H7 (cell line): ENCODE measurements at places on chromosomes 1 and 21. TPM values are rescaled to one million over a fixed set of nuclear protein-coding genes. Genes with fewer than 3 reads are reported as not detected.
A peak's percentile ranks its signal among the peaks of the same experiment; 100 is the strongest.

DNA sequence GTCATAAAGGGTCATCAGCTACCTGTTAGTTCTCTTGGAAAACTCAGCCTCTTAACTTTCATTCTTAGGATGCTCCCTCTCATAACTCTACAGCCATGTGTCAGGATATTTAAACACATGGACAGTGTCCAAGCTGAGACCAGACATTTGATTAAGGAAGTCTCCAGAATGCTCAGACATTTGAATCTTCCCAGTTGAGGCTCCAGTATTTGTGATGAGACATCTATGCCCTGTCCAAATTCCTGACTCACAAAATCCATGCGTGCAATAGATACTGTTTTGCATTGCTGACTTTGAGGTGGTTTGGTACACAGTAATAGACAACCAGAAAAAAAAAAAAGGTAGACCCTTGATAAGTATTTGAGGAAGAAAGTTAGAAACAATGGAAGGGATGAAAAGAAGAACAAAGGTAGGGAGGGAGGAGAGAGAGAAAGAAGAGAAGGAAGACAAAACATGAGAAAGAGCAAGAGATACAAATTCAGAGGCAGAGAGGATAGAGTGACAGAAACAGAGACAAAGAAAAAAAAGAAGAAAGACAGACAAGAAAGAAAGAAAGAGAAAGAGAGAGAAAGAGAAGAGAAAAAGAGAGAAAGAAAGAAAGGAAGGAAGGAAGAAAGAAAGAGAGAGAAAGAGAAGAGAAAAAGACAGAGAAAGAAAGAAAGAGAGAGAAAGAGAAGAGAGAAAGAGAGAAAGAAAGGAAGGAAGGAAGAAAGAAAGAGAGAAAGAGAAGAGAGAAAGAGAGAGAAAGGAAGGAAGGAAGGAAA, 275.5 kb upstream of the PRMT6 start:
- DNase-seq, result no peak

Gene ALG14
- total RNA-seq, result 0.67 and 0.73 TPM in 2 replicates

DNA sequence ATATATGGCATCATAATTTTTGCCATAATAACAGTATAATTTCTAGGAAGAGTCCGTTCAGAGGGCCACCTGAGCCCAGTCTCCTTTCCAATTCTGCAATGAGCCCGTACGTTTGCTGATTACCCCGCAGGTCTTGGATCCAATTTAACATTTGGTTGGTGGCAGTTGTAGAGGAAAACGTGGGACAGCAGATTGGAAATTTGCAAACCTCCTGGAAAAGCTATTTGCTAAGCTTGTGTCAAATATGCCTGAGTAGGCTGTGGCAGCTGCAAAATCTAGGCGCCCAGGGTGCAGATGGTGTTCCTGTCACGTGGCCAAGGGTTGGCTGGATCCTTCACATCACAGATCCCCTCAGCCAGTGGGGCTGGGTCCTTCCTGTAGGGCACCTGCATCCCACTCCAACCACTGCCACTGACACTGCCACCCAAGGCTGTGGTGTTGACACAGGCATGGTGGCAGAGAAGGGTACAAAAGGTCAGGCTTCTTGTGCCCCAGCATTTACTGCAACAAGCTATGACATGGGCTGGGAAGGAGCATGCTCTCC, 174.8 kb upstream of the SYT6 start:
- no peak for DNase-seq

GRCh38 chr1:173406783-173407230, 70.3 kb upstream of the PRDX6 start:
- DNase-seq, result no peak

DNA sequence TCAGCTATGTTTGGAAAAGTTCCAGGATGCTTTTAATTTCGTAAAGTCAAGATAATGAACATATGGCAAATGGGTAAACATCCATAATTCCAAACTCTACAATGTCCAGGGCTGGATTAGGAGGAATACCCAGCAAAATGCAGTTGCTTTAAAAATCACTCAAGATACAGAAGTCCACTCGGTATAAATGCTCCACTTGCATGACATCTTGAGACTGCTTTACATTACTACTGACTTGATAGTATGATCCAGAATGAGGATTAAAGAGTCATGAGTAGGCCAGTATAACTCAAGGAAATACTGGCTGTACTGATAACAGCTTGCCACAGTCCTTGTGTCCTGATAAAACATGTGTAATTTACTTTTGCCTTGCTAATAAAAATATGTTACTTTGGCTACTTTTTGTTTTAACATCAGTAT, 58.3 kb upstream of the ANGPTL3 start:
- no peak for DNase-seq

DNA sequence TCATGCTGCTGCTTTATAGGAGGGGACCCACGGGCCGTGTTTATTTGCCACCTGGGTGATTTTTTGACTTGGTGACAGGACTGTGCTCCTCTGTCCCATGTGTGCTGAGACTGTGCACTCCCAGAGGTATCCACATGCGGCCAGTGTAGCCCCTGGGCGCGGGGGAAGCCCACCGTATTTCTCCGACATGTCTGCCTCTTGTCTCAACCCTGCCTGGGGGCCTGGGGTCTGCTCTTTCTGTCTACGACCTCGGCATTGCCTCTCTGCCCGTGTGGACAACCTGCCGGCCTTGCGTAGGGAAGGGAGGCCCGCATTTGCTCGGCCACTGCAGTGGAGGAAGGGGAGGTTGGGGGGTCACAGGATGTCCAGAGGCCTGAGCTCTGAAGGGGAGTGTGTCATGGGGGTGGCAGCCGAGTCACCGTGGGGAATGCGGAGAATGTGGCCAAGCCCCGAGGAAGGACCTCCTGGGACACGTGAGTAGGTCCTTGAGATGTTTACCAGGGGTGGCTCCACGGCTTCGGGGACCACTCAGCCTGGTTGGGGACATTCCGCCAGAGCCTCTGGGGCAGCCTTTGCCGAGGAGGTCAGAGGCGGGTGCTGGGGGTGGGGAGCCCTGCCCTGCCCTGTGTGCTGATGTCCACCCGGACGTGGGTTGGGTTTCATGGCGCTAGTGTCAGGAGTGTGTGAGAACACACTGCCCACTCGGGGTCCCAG, 11.0 kb downstream of the PRKCZ start:
- DNase-seq, result no peak

GRCh38 chr1:87683196-87683956, 354.7 kb downstream of the LMO4 start:
- DNase-seq, result no peak

DNA sequence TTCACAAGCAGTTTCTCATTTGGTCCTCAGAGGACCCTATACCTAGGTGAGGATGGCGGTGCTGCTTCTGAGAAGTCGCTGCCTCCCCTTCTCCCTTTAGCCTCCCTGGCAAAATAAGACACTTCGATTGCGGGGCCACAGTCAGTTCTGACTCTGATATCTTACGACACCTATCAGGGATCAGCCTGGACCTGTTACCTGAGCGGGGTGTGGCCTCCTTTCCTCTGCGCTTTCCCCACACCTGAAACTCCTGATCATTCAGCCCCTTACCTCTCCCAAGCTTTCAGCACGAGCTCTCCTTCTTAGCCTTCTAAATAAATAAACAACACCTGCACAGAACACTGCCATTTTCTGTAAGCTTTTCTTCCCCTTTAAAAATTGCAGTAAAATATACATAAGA, 24.6 kb upstream of the GPR137B start:
- DNase-seq, result no peak

DNA sequence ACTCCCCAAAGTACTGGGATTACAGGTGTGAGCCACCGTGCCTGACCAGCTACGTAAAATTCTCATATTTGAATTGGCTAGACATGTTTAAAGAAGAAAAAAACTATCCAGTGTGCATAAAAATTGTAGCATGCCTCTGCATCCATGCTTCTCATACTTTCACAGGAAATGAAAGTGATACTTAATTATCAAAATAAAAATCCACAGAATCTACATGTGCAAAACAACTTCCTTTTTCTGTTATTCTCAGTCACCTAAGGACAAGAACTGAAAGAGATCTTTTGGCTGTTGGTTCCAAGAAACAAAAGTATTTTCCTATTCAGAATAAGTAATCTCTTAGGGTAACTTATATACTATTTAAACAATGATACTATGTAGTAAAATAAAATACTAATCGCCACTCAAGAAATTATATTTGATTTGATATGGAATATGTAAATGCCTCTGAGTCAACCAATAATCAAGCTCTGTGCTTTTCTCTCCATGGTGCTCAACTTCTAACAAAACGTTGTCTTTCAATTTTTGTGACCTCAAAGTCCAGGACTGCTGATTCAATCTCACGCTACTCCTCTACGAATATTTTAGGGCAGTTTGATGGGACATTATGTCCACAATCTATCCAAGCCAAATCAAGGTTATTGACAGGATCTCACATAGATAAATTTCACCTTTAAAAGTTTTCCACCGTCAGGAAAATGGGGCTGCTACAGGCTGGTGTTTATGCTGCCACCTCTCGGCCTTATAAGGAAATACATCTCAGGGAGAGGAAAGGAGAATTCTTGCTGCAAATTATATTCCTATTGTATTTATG, 102.7 kb downstream of the ZNF281 start:
- peak; percentile 63 for DNase-seq

DNA sequence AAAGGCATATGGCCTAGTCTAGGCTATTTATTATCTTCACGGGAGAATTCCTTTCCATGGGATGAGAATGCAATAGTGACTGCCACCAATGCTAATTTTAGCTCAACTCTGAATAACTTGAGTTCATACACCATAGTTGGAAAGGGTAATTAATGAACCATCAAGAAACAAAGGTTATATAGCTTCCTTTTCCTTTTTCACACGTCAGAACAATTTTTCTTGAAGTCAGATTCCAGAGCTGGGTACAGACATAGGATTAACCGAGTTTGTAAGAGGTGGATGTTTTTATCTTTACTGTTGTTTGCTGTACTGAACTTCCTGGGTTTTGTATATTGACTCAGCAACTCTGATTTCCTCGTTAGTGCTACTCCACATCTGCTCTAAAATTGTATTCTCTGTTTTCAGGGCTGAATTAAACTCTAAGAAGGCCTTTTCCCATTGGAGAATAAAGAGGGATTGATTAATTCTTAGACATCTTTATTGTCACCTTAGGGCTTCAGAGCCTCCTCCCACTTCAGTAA, 262.0 kb downstream of the NUF2 start:
- DNase-seq, result no peak

Gene TSTD1
- 91.3 and 114 TPM in 2 replicates for total RNA-seq

DNA sequence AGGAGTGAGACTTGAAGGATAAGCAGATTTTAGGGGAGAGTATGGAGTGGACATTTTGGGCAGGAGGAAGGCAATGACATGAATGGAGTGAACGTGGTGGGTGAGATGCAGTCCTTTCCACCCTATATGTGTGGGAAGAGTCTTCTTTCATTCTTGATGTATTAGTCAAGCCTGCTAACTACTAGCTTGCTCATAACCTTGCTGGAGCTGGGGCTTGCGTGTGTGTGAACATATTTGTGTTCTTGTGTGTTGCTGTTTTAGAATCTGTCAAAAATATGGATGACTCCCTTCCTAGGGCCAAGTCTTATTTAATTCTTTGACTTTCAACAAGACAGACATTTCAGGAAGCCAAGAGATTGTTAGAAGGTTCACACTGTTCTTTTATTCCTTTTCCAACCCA, 132.7 kb downstream of the UCK2 start:
- no peak for DNase-seq

- DNase-seq, result no peak
Observed at GRCh38 chr1:68178821-68179490, 53.4 kb downstream of the WLS start.
